KBM-7 (cell line): ENCODE measurements at places on chromosomes 1 and 21.

- peak; percentile 72 for DNase-seq
Measured at GRCh38 chr1:229893762-229894444, 173.1 kb upstream of the GALNT2 start.

DNA sequence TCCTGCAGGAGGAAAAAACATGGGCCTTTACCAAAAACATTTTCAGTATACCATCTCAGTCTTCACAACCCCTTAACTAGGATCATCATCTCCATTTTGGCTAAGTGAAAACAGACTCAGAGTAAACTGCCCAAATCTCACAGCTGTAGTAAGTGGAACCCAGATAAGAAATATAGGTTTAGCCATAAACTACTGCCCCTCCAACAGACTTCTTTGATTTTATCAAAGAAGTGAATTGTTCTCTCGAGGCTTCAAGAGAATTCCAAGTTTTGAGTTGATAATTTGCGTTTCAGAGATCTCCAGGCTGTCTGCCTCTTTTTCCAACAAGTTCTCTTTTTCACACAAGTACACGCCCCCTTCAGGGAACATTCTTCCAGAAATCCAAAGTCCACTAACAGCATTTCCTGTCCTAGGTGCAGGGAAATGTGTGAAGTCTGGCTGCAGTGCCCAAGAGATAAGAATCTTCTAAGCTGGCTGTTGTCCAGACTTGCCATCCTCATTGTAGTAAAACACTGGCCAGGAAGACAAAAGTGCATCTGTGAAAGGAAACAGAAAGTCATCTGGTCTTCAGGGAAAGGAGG is 30.8 kb downstream of the RNF19B start:
- peak; percentile 54 for DNase-seq

- no peak for DNase-seq
Measured at GRCh38 chr1:6102532-6102845, 56.8 kb downstream of the KCNAB2 start.

DNA sequence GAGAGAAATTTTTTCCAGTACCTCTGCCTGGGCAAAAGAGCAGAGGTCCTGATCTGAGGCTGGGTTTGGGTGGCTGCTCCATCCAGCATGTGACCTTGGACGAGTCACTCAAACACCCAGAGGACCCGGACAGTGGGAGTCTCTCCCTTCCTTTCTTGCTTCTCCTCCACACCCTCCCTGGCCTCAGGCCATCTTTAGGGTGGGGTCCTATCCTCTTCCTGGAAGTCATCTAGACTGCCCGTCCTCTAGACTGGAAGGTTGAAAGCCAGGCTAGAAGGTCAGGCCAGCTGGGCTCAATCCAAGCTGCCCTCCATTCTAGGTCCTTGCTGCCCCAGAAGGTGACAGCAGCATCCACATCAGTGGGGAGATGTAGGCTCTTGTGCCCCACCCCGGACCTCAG is 599.5 kb downstream of the MATN1 start:
- no peak for DNase-seq

DNA sequence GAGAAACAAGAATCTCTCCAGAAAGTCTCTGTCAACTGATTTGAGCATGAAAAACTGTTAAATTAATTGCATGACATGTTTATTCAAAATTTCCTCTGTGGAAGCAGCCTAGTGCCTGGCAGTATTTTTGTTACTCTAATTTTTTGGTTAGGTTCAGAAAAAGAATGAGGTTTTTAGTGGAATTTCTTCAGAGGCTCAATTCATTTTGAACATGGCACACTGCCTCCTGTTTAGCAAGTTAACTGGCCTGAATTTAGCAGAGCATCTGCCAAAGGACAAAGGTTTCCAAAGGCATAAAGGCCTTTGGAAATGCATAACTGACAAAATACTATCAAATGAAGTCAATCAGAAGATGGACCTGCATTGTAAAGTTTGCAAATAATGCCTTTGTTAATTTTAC is 1326.5 kb downstream of the PLA2G4A start:
- DNase-seq = no peak

GRCh38 chr1:118563981-118564951 is 379.2 kb upstream of the SPAG17 start:
- peak; percentile 88 for DNase-seq

GRCh38 chr1:53944469-53945182 is 873 bp downstream of the IFT25 start:
- DNase-seq = no peak
